ENCODE measurements at places on chromosomes 6 and 20.

- no peak for DNase-seq
Measured at GRCh38 chr6:100099189-100100074, 105.4 kb upstream of the MCHR2 start.

DNA sequence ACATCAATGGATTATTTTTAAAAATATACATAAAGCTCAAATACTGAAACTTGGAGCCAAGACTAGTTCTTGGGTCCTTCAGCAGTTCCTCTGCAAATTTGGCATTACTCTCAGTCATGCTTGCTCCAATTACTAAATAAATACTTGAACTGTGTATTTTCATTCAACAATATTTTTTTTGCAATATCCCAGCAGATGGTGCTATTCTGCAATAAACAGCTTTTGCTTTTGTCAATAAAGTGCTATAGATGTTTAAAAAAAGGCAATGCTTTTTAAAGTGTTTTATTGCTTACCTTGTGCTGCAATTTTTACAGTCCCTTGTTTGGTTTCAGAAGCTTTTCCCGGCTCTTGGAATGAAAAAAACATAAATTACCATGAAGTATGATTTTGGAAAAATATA is 243.4 kb downstream of the TRDN start:
- no peak for DNase-seq

DNA sequence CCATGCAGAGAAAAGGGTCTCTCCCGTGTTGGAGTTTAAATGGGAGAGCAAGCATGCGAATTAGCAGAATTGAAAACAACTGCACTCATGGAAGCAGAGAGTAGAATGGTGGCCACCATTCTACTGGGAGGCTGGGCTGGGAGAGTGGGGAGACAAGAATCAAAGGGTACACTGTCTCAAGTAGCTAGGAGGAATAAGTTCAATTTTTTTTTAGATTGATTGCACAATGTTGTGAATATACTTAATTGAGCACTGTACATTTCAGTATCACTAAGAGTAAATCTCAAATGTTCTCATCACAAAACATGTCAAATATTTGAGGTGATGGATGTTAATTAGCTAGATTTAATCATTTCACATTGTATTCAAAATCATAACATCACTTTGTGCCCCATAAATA is 34.6 kb upstream of the FAM50B start:
- DNase-seq: no peak

DNA sequence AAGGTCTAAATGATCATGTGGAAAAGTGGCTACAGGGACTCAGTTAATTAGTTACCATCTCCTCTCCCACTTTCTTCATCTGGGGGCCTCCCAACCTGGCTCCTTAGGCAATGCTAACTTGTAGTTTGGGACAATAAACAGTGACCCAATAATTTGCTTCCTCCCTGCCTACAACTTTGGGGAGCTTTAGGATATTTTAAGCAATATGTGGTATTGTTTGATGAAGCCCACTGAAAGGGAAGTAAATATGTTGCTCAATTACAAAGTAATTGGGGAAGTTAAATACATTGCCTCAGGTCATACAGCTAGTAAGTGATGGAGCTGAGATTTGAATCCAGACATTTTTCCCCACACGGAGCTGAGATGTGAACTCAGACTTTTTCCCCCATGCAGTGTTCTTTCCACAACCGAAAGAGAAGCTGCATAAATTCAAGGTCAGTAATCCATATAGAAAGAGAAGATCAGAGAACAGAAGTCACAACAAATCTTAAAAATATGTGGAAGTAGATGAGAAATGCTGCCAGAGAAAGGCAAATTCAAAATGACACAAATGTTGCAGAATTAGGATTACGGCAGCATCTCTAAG is 26.6 kb downstream of the ZHX3 start:
- no peak for DNase-seq

DNA sequence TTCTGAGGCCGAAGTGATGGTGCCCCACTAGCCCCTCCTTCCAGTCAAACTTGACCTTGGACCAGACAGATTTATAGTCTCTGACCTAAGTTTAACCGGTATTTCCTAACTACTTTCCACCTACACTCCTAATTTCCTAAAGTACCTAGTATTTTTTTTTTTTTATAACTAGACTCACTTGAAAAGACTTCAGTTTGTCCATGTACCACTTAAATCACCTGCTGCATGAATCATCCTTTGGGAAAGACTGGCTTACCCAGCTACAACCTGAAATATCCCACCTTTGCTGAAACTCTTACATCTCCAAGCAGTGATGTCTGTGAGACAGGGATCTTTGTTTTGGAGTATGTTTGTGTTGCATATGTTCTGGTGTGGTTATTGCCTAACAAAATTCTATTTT is 71.1 kb downstream of the ZDHHC14 start:
- no peak for DNase-seq

DNA sequence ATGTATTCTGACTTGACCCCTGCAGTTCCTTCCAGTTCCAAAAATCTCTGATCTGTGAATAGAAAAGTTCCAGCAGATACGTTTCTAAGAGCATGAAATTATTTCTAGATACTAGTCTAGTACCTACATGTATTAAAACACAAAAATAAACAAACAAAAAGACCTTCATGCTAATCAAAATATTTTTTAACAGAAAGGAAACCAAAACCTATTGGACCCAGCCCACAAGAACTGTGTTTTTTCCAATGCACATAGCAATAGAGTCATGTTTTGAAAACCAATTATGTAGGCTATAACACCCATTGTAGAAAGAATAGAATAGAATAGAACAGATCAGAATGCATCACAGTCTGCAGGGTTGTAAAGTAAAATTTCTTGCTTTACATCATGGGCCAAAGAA is 158.6 kb upstream of the TNFAIP3 start:
- DNase-seq: no peak

GRCh38 chr20:43690943-43691598 is 24.2 kb downstream of the MYBL2 start:
- no peak for DNase-seq

GRCh38 chr20:1375515-1375914 is 17.3 kb downstream of the FKBP1A start:
- DNase-seq: no peak

DNA sequence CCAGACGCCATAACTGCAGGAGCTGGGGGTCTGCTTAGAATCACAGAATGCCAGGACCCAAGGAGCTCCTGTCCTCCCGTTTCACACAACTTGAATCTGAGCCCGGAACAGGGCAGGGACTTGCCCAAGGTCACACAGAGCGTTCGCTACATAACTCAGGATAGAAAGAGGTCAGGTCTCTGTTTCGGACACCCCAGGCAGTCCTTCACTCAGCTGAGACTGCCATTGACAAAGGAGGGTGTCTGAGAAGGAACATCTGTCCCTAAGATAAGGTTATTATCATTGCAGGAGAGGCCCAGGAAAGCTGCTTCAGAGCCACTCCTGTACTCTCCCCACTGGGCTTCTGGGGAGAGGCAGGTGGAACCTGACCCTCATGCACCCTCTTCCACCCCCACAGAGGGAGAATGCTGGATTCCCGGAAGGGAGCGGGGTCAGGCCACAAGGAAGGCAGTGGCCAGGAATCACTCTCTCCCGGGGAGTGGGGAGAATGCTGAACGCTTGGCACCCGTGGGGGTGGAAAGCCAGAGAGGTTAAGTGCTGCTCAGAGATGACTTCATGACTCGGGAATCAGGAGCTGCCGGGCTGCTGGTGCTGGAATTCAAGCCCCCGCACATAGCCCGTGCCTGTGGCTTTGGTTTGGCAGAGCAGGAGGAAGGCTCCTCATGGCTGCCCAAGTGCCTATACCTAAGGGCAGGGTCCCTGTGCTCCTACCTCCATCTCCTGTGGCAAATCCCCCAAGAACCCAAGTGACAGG is 10.7 kb downstream of the SDC4 start:
- DNase-seq: no peak

GRCh38 chr6:7172649-7173048 is 64.9 kb downstream of the RREB1 start:
- DNase-seq: no peak

DNA sequence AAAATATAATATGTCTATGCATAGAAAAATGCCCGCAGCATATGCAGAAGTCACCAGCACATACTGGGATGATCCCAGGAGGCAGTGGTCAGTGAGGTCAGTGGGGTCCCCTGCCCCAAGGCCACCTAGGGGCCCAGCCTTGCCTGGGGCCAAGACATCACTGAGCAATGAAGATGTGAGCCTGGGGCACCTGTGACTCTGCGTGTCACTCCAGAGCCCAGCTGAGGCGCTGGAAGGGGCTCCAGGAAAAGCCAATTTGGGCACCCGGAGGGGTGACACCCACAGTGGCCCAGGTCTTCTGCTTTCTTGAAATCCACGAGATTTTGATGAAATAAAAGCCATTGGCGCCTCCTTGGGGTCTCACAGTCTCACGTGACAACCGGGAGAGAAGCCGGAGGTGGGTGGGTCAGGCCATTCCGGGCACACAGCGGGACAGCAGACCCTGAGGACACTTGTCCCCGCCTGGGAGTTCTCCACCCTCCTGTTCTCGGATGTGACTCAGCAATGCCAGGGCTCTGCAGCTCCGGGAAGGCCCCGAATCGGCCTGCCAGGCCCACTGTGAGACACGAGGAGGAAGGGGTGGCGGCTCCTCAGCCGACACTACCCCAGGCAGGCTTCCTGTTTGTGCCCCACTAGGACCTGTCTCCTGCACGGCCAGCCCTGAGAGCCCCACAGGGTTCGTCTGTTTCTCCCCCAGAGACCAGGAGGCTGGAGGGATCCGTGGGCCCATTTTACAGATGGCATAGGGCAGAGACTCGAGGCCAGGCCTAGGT is 24.4 kb upstream of the SLCO4A1 start:
- DNase-seq: no peak

GRCh38 chr6:128981716-128982115 is 98.8 kb downstream of the LAMA2 start:
- no peak for DNase-seq

- DNase-seq: peak; percentile 18
Measured at GRCh38 chr6:105452924-105453756, 50.3 kb upstream of the PREP start.

DNA sequence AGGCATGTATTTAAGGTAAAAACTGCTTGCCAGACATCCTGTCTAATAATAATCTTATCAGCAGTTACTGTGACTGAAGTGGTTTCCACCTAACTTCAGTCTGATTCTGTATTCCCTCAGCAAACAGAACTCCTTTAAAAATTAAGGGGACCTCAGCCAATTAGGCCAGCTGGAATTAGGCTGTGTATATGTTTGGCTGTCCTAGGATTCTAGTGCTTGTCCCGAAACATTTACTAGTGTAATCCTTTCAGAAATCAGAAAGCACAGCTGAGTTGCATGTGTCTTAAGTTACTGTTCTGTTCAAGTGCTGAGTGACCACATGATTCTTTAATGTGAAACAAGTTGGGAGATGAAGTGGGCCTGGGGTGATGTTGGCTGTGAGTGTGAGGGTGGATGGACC is 120.9 kb upstream of the SUPT3H start:
- no peak for DNase-seq

DNA sequence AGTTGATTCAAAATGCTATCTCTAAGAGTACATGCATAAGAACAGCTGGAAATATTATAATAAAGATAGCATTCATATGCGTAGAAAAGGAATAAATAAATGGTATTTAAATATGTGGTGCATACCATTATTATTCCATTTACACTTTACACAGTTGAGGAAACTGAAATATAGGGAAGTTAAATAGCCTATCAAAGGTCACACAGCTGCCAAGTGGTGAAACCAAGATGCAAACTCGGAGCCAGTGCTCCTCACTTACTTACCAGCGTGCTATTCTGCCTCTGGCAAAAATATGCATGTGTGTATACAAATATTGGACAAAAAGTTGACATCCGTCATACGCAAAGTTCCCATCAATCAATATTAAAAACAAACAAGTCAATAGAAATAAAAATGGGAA is 22.3 kb upstream of the ANKEF1 start:
- no peak for DNase-seq

GRCh38 chr6:138434925-138435324 is 30.9 kb downstream of the HEBP2 start:
- DNase-seq: no peak

DNA sequence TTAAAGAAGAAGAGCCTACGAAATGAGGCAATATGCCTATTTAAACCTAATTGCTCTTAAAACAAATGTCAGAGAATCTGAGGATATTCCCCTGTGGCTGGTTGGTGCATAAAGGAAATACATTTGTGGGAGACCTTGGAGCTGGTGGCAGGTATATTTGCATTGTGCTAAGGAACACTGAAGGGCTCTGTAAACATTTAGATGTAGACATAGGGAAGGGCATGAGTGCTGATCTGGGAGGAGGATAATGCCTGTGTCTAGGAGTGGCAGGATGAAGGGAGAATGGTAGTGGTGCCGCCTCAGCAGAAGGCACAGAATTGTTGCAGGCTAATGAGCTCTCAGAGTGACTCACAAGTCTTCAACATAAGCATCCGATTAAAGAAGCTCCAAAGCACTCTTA is 85.8 kb downstream of the CD164 start:
- DNase-seq: no peak

DNA sequence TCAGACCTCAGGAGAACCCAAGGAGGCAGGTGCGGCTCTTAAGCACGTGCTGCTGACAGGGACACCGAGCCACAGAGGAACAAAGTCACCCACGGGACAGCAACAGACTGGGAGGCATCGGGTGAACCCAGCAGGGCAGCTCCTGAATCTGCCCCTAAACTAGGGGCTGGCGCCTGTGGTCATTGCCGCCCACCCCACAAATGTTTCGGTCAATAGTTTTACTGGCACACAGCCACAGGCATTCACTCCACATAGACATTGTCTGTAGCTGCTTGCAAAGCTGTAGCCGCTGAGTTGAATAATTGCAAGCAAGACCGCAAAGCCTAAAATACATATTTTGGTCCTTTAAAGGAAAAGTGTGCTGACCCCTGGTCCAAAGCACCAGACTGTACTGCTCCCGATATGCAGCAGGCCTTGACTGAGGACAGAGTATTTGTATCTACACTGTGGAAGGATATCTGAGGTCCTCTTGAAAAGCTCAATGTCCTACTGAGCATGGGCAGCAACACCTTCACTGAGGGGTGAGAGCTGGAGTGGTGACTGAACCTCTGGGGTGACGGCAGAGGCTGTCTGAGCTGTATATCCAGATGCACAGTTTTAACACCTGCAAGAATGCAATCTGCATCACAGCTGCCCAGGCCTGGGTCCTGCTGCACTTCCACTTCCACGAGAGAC is 310.3 kb downstream of the THBS2 start:
- DNase-seq: no peak
